ENCODE measurements at places on chromosomes 11 and 22. TPM values are rescaled to one million over a fixed set of nuclear protein-coding genes. Genes with fewer than 3 reads are reported as not detected.

GRCh38 chr22:40056559-40056958, 61.8 kb downstream of the FAM83F start:
- DNase-seq: no peak

Gene ABCC8
- 9.7 TPM for total RNA-seq

- DNase-seq: no peak
Measured at GRCh38 chr11:2303627-2304505, 2.1 kb downstream of the TSPAN32 start.

GRCh38 chr11:82807646-82808045, 74.0 kb upstream of the FAM181B start:
- DNase-seq: no peak

DNA sequence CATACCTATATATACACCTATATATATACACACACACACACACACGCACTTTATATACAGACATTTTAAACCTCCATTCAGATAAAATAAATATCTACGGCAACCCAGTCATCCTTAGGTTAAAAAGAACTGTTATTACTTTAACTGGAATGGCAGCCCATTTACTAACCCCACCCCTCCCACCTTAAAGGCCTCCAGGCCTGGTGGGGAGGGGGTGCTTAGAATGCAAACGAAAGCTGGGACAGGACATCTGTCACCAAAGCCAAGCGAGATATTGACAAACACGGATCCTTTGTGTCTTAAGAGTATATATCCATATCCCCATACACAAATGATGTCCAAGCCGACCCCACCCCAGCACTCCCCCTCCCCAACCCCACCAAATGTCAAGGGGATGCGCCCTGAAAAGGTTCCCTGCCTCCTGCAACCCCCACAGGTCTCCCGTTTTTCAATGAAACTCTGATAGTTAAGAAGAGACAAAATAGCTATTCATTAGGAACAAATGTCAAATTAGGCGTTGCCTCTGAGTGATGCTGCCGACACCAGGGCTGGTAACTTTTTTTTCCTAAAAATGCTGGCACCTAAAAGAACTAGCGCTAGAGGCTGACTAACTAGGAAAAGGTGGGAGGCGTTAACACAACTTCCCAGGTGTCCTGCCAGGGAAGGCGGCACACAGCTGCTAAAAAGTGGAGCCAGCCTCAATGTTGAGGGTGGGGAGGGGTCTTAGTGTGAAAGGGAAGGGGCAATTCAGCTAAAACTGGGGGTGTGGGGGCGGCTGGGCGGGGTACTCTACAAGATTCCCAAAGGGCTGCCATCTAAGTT, 5.6 kb downstream of the MN1 start:
- DNase-seq: no peak

- peak; percentile 90 for DNase-seq
Measured at GRCh38 chr22:32623943-32624342, 149.3 kb downstream of the FBXO7 start.

DNA sequence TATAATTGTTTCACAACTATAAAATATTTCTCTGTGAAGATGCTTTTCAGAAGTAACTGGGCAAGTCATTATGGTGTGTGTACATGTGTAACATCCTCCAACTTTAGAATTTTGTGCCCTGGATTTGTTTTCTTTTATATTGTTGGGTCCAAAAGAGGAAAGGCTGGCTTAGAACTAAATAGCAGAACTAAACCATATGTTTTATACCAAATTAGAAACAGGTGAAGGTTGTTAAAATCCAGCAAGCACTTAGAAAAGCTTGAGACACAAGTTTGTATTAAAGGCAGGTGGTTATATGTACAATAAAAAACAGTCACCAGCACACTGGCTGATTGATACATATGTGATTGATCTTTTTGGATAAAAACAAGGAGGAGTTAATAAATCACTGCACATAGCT, 158.5 kb downstream of the WNT11 start:
- DNase-seq: no peak

DNA sequence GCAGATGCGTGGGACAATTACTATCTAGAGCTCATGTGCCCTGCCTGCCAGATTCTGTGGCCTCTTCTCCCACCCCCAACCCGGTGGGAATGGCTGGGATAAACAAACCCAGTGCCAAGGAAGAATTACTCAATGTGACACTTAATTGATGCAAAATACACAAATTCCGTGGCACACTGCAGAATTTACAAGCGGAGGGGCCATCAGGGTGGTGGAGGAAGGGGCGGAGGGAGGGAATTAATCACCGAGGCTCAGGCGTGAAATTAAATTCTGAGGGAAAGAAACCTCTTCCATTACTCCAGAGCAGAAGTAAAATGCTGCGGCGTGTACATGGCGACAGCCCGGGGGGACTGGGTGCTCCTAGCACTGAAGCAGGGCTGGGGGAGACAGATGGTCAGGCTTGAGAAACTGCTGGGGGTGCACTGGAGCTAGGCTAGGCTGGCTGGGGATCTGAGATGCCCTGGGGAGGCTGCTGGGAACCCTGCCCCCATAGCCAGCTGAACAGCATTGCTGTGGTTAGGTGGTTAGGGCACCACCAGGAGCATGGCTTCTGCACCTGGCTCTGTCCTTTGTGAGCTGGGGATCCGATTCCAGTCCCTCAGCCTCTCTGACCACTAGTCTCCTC, 200.6 kb downstream of the CEP164 start:
- DNase-seq: no peak

- no peak for DNase-seq
Measured at GRCh38 chr11:21564833-21565682, 627.8 kb upstream of the ANO5 start.

DNA sequence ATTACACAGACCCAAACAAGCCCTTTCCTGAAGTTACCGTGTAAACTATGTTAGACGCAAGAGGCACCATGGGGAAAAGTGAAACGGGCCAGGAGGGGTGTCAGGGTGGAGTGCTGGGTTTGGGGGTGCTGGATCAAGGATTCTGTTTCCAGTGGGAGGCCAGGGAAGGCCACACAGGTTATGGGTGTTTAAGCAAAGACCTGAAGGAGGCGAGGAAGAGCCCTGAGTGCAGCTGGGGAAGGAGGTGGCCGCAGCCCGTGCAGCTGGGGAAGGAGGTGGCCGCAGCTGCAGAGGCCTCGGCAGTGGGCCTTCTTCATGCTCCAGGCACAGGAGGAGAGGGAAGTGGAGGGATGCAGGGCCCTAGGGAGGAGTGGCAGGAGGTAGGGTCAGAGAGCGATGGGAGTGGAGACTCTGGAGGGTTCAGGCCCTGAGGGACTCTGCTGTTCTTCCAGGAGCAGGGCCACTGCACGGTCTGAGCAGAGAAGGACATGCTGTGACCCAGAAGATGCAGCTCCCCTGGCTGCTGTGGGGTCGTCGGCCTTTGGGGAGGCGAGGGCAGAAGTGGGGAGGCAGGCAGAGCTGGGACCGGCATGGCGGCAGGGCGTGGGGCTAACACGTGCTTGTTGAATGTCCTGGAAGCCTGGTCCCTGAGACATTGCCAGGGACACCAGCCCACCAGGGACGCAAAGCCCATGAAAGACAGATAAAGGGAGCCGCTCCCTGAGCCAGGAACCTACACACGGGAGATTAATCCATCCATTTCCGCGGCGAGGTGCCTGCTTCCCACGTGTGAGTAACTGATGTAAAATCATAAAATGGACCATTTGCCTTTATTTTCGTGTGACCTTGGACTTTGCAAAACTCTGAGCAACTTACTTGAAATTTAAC, 1049.1 kb downstream of the BRD1 start:
- DNase-seq: peak; percentile 52

Gene FGF3
- not detected for total RNA-seq

Gene GAB4
- total RNA-seq: not detected

GRCh38 chr22:20089977-20090729, 10.1 kb downstream of the DGCR8 start:
- no peak for DNase-seq
